Lung microvascular endothelial cell (primary cell): ENCODE measurements at places on chromosomes 7 and 10. TPM values are rescaled to one million over a fixed set of nuclear protein-coding genes. Genes with fewer than 3 reads are reported as not detected.

ANXA8 gene
- total RNA-seq: under 0.01 TPM in 1 of 2 replicates, not detected in the other

PAX4 gene
- total RNA-seq: not detected in 2 replicates

PSD gene
- total RNA-seq: under 0.01 and 0.60 TPM in 2 replicates

AKR1D1 gene
- not detected in 2 replicates for total RNA-seq

PNLIP gene
- not detected in 2 replicates for total RNA-seq

NKX2-3 gene
- not detected in 2 replicates for total RNA-seq

GFRA1 gene
- total RNA-seq: 5.7 and 18.5 TPM in 2 replicates

SEMA3A gene
- 21.6 and 56.7 TPM in 2 replicates for total RNA-seq

DUSP5 gene
- 18.7 and 23.0 TPM in 2 replicates for total RNA-seq

NPSR1 gene
- not detected in 2 replicates for total RNA-seq

PCLO gene
- total RNA-seq: 0.87 and 2.6 TPM in 2 replicates

C10orf67 gene
- not detected in 2 replicates for total RNA-seq

GATA3 gene
- total RNA-seq: under 0.01 TPM in 2 replicates

YAE1 gene
- 13.1 and 18.3 TPM in 2 replicates for total RNA-seq

TRPV6 gene
- total RNA-seq: not detected in 2 replicates

PAPOLB gene
- under 0.01 TPM in 2 replicates for total RNA-seq

CCNY gene
- 62.3 and 104 TPM in 2 replicates for total RNA-seq

GNGT1 gene
- total RNA-seq: not detected in 2 replicates

ELFN1 gene
- total RNA-seq: under 0.01 and 0.44 TPM in 2 replicates

OR6B1 gene
- not detected in 2 replicates for total RNA-seq

LIPF gene
- total RNA-seq: not detected in 2 replicates

HTRA1 gene
- 42.7 and 125 TPM in 2 replicates for total RNA-seq

PTPN12 gene
- total RNA-seq: 34.0 and 44.4 TPM in 2 replicates

ZNF239 gene
- total RNA-seq: 0.22 and 0.40 TPM in 2 replicates

OPN4 gene
- total RNA-seq: not detected in 2 replicates
